Left ventricle myocardium superior (tissue), 1 donor: ENCODE measurements at places on chromosomes 1 and 21. TPM values are rescaled to one million over a fixed set of nuclear protein-coding genes. Genes with fewer than 3 reads are reported as not detected.
A peak's percentile ranks its signal among the peaks of the same experiment; 100 is the strongest.

DNA sequence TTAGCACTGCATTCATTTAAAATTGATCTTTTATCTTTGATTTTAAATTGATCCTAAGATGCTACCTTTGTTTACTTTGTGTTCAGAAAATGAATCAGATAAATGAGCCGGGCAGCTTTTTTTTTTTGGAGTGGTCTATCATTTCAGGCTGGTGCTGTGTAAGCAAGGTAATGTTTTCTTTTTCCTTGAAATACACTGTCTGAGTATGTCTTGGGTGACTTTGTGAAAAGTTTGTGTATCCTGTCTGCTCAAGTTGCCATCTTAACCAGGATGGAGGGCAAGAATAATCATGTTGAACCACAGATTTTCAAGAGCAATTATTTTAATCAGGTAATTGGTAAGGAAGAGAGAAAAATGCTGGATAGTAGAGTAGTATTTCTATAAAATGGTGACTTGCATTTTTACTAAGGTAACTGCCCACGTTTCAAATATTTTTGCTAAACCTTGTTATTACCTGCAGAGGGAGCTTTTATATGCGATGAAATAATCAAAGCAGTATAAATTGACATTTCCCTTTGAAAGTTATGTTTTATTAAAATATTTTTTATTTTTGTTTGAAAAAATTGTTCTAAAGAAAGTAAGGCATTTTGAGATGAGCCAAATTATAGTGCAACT is 11.1 kb downstream of the ADGRL2 start:
- DNase-seq, result no peak

CLIC6 gene
- total RNA-seq, result 11.2 TPM

ATP1A1 gene
- total RNA-seq, result 269 TPM

VHLL gene
- not detected for total RNA-seq

GRCh38 chr1:24567792-24568388 is 12.0 kb downstream of the NCMAP start:
- peak; percentile 46 for DNase-seq

- no peak for DNase-seq
These were observed 20.8 kb upstream of the LRRC3 start for GRCh38 chr21:44434568-44434925.

GRCh38 chr1:153769221-153769620 is 6.0 kb upstream of the SLC27A3 start:
- DNase-seq, result no peak

DNA sequence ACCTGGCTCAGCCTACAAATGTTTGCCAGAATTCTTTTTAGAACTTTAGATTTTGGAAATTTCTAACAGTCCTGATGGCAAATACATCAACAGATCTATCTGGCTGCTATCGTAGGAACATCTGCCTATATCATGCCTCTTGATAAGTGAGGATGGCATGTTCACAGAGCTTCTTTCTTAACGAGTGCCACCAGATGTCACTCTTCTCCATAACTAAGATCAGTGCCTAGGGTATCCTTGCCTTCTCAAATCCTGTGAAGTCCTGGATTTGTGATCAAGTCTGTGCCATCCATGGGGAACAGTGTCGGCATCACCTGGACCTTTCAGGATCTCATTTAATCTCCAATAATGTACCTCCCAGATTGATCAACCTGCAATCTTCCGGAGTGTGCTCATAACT is 36.5 kb upstream of the CD5L start:
- no peak for DNase-seq

ANGPTL7 gene
- total RNA-seq, result 1.0 TPM

- DNase-seq, result no peak
These were observed 2.9 kb downstream of the LHX9 start for GRCh38 chr1:197920067-197920396.

GRCh38 chr1:209861242-209861641 is 33.5 kb downstream of the UTP25 start:
- no peak for DNase-seq
